ENCODE measurements at places on chromosomes 5 and 9. TPM values are rescaled to one million over a fixed set of nuclear protein-coding genes. Genes with fewer than 3 reads are reported as not detected.

DNA sequence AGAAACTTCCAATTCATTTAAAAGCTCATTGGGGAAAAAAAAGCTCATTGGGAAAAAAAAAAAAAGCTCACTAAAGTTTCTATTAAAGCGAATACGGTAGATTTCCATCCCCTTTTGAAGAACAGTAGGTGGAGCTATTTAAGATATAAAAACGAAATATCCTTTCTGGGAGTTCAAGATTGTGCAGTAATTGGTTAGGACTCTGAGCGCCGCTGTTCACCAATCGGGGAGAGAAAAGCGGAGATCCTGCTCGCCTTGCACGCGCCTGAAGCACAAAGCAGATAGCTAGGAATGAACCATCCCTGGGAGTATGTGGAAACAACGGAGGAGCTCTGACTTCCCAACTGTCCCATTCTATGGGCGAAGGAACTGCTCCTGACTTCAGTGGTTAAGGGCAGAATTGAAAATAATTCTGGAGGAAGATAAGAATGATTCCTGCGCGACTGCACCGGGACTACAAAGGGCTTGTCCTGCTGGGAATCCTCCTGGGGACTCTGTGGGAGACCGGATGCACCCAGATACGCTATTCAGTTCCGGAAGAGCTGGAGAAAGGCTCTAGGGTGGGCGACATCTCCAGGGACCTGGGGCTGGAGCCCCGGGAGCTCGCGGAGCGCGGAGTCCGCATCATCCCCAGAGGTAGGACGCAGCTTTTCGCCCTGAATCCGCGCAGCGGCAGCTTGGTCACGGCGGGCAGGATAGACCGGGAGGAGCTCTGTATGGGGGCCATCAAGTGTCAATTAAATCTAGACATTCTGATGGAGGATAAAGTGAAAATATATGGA lies at the start of gene PCDHGA12:
TSS of gene PCDHGA12 (plus strand) at position 176 of the 782 bp plus-strand sequence. CDS start at position 429, 253 bp downstream.
- H3K4me1 ChIP-seq, result peaks cover 4% of the 10 kb centered on the region
- H3K27me3 ChIP-seq, result no peaks in the 10 kb centered on the region
- peaks cover 3% of the 10 kb centered on the region for H3K36me3 ChIP-seq
- peak; percentile 98 for DNase-seq
- H3K4me3 ChIP-seq, result peak within 1 kb of the TSS; percentile 65

DNA sequence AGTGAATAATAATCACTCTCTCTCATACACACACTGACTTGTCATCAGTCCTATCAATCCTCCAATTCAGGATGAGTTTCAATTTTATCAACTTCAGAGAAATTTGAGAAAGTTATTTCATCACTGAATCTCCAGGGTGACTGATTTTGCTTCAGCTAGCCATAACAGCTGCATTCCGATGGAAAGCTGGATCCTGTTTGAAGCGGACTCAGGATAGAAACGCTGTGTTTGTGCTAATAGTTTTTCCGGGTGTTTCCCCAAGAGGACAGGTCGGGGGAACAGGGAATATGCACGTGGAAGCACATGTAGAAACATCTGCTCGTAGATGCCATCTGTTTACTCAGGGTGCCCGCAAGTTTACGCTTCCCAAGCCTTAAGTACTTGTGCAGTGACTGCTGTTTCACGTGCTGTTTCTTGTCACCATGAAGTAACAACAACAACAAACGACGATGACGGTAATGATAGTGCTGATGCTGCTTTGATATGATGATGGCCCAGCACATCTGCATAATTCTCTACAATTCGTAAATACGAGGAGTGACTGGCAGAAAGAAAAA lies 263.7 kb upstream of the DAPK1 start:
- H3K27me3 ChIP-seq, result no peaks in the 10 kb centered on the region
- H3K4me3 ChIP-seq, result no peak overlapping the region
- H3K36me3 ChIP-seq, result no peaks in the 10 kb centered on the region
- H3K27ac ChIP-seq, result no peak overlapping the region
- DNase-seq, result no peak
- peaks cover 14% of the 10 kb centered on the region for H3K4me1 ChIP-seq

GRCh38 chr5:65858316-65858715 lies 68.1 kb upstream of the ERBIN start:
- H3K36me3 ChIP-seq, result no peaks in the 10 kb centered on the region
- no peaks in the 10 kb centered on the region for H3K27me3 ChIP-seq

Gene HEMGN
- not detected for total RNA-seq
